ENCODE measurements at places on chromosomes 1 and 21.

GRCh38 chr1:28950006-28950405, 35.6 kb downstream of the EPB41 start:
- no peak for DNase-seq

- no peak for DNase-seq
Measured at GRCh38 chr1:208044589-208045462, 133.9 kb upstream of the CD34 start.

DNA sequence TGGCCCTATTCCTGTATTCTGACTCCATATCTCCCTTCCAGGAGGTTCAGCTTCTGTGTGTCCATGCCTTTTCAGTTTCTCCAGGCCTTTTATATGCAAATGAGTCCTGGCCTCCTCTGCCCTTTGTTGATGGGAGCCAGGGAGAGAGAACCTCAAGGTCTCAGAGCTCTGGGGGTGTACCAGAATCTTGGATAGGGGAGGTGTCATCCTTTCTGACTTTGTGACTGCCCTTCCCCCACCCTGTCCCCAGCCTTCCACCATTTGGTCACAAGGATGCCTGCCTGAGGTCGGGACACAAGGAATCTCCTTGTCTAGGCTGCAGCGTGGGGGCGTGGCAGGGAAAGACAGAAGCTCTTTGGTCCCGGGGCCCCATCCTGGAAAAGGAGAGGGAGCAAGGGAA, 18.6 kb downstream of the LURAP1 start:
- no peak for DNase-seq

DNA sequence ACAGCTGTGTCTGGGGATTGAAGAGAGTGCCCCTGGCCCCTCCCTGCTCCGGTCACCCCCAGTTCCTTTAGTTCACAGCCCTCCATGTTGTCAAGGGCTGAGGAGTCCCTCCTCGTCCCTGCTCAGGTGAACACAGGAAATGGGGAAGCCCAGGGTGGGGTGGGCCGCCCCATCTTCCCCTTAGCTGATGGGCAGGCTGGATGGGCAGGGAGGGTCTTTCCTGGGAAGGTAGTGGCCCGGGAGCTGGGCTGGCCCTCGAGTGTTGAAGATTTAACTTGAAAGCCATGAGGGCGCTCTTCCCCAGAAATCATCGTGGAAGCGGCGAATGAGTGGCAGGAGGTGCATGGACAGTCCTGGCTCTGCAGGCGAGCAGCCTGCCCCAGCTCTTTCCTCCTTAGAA, 18.3 kb upstream of the NPHP4 start:
- no peak for DNase-seq

- no peak for DNase-seq
Measured at GRCh38 chr1:235434001-235434400, 66.8 kb downstream of the TBCE start.

DNA sequence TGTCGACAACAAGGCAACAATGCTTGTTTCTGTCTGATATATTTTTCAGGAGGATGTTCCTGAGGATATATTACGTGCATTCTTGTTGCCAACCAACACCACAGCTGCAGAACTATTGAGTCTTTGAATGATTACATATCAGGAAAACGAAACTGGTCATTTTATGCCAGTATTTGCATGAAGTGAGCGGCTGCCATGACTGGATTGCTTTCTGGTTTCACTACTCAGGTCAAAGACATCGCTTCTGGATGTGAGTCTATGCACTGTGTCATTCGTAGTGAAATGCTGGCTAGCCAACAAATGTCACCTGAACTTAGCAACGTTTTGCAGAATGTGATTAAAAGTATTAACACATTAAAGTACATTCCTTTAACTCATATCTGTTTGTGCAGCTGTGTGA, 35.8 kb upstream of the OLFM3 start:
- no peak for DNase-seq

DNA sequence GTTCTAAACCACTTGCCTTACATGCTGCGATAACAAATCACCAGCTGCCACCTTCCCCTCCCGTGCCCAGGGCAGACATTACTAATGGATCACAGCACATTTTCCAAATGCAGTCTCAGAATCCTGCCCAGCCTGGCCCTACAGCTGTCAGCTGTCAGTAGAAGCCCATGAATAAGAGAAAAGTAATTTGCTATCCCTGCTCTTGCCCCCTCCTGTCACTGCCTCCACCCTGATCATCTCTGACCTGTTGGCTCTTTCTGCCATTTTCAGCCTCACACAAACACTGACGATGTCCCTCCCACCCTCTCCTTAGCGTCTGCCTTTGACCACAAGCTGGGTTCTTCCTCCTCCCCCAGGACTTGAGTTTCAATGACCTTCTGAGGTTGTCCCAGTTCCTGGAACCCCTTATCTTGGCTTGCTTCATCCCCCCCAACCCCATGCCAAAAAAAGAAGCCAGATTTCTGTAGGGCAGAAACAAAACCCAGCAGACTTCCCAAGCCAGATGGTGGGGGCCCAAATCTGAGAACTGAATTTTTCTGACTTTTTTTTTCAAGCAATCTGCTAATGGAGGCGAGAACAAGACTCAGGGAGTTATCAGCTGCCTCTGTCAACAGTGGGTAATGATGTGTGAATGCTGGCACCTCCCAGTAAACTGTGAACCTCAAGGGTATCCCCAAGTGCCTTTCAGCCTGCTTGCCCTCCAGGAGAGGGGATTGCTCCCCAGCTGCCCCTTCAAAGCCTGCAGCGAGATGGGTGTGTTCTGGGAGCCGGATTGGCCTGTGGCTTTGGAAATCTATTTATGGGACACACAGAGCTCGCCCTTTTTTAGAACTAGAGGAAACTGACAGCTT, 216.5 kb upstream of the VAMP3 start:
- no peak for DNase-seq

DNA sequence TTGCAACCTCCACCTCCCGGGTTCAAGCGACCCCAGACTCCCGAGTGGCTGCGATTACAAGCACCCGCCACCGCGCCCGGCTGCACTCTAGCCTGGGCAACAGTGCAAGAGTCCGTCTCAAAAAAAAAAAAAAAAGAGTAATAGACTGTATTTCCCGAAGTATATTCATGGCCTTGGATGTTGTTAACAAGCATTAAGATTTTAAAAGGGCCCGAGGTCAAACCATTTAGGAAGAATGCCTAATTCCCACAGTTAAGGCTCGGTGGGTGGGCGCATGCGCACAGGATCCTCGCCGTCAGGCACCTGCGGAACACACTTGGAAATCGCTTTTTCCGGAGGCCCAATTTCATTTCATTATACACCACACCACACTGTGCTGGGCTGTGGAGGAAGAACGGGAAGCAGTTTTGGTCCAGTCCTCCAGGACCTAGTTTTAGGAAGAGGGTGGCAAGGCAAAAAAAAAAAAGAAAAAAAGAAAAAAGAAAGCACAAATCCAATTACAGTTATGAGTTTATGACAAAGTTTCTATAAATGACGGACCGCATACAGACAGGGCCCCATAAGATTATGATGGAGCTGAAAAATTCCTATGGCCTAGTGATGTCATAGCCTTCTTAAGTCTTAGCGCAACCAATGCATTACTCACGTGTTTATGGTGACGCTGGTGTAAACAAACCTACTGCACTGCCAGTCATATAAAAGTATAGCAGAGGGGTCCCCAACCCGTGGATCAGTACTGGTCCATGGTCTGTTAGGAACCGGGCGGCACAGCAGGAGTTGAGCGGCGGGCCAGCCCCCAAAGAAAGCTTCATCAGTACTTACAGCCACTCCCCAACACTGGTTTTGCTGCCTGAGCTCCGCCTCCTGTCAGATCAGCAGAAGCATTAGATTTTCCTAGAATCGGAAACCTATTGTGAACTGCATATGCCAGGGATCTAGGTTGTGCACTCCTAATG, 38.2 kb downstream of the H3-3A start:
- DNase-seq, result no peak

- DNase-seq, result no peak
Measured at GRCh38 chr1:216778737-216779136, 55.5 kb upstream of the ESRRG start.

DNA sequence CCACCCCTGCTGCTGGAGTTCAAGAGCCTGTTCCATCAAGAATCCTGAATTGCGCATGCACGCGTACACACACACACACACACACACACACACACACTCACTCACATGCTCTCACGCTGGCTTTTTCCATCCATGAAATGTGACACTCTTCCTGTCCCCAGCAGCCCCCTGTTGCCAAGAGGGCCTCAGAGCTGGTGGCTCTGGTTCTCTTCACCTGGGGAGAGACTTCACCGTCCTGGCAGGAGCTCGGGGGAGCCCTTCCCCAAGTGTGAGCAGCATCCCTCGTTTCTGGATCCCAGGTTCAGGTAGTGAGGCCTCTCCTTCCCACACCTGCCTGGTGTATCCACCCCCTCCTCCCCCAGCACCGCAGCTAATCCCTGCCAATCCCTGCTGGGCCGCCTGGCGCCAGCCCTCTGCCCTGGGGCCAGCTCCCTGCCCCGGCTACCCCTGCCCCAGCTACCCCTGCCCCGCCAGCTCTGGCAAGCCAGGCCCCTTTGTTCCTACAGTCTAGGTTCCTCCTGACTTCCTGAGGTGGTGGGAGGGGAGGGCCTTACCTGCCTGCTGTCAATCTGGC, 9.9 kb downstream of the PLOD1 start:
- DNase-seq, result no peak

DNA sequence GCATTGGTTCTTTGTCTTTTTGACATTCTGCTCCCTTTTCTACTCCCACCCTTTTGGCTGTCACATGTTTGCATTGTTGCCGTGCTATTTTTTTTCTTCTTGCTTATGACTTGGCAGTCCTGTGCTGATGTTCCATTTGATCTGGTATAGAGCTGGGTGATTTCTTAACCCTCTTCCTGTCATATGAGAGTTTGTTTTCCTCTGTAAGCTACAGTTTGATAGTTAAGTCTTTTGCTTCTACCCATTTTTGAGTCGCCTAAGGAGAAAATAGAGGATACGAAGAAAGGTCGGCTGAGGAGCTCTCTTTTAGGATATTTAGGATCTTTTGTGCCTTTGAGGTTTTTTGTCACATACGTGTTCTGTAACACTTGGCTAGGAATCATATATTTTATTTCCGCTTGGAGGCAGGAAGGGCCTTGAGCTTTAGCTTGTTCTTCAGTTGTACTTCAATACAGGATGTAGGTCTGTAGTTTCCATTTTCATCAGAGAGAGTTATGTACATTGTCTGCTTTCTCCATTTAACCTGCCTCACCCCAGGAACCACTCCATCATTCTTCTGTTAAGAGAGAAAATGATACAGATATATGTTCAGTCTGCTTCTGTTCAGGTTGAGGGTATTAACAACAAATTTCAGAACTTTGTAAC, 150.7 kb downstream of the BACH1 start:
- no peak for DNase-seq

DNA sequence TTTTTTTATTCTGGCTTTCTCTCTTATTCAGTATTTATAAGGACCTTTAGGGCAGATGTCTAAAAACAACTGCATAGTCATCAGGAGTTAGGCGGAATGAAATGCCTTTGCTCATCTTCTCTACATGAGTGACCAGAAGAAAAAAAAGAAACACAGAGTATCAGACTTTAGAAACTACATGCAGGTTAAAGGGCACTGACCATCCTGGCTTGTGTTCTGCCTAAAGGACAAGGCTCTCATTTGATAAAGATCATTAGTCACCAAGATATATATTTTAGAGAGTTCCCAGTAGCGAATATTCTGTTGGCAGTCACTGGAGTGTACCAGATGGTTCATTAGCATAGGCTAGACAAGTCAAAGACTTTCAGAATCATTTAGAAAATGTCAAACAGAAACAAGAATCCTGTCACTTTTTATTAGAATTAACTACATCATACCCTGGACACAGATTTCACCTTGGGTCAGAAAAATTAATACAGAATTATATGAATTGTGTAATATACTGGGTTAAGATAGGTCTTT, 145.6 kb downstream of the NR5A2 start:
- DNase-seq, result no peak

- no peak for DNase-seq
Measured at GRCh38 chr1:209190591-209191261, 392.8 kb upstream of the CAMK1G start.
